Stimulated activated CD8-positive, alpha-beta memory T cell treated with anti-CD3 and anti-CD28 coated beads, Interleukin-4, amount 100 ng/mL, for 48 hours (primary cell): ENCODE measurements at places on chromosomes 5 and 9.

- DNase-seq = no peak
Measured at GRCh38 chr5:37896159-37896558, 56.3 kb upstream of the GDNF start.

DNA sequence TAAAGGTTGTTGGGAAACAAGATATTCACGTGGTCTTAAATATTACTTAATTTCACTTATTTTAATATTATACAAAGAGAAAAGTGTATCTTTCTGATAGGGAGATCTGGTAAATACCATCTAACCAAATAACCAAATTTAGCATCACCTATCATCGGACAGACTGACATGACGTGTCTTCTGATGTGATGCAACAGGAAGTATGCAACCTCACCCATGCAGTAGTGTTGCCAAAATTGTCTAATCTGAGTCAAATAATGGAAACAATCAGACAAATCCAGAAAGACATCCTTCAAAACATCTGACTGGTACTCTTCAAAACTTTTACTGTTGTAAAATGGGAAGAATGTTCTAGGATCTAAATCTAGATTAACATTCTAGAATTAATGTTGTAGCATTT lies 148.0 kb downstream of the FGF1 start:
- DNase-seq = no peak

- no peak for DNase-seq
Measured at GRCh38 chr9:77673941-77674791, 26.0 kb upstream of the GNA14 start.

- DNase-seq = no peak
Measured at GRCh38 chr5:125148706-125149105, 402.3 kb upstream of the ZNF608 start.

DNA sequence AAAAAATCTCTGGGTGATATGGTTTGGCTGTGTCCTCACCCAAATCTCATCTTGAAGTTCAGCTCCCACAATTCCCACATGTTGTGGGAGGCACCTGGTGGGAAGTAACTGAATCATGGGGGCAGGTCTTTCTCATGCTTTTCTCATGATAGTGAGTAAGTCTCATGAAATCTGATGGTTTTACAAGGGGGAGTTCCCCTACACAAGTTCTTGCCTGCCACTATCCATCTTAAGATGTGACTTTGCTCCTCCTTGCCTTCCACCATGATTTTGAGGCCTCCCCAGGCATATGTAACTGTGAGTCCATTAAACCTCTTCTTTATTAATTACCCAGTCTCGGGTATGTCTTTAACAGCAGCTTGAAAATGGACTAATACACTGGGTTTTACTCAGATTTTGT lies 513.9 kb downstream of the TLE4 start:
- no peak for DNase-seq

DNA sequence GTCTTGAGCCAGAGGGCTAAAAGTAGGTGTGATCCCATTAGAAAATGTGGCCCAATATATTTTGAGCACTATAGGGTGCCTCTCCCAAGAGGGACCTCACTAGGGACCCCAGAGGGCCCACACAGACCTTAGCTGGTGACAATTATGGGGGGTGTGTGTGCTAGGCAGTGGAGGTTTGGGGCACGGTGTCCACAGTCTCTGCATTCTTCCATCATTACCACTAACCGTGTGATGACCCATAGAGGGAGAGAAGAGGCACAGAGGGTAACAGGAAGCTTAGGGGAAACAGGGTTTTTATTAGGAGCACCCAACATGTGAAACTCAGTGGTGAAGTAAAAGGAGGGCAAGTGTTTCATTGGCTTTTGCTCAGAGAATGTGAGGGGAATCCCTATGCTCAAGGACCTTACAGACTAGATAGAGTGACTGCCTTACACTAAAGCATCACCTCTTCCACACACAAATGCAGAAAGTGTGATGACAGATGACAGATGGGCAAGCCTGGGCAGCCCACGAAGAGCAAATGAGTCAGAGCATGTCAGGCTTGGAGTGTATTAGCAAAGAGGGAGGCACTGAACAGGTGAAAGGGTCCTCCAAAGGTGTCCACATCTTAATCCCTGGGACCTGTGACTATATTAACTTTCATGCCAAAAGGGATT lies 2.5 kb upstream of the ACTL7A start:
- DNase-seq = no peak

GRCh38 chr5:32526810-32527209 lies 58.5 kb upstream of the SUB1 start:
- no peak for DNase-seq

DNA sequence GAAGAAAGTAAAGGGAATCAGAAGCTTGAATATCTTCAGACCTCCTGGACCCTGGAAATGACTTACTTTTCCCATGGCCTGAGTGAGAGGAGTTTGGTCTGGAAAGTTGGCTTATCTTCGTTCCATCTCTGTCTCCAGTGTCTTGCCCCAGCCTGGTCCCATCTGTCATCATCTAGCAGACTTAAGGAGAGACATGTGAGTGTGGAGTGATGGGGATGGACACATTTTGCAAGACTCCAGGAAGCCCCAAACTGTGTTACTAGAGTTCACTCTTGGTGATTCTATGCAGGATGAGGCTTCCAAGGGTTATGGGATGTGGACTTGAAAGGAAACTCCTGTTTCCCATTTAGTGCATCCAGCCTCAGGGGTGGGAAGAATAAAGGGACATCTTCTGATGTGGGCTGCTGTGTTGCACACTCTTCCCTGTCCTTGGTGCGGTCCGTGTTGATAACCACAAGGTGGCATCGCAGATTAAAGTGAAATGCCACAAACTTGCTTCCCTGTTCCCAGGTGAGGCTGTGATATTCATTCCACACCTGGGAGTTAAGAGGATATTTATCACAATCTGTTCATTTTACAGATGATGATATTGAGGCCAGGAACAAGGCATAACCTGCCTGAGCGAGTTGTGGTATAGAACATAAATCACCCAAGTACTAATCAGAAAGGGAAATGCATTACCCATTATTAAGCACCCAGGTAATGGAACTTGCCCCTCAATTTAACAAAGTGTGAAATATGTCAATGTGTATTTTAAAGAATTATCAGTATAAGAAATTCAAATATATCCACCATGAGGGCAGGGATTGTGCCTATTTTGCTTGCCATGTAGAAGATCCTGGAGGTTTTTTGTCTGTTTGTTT lies 269.9 kb upstream of the PAPPA start:
- DNase-seq = no peak

DNA sequence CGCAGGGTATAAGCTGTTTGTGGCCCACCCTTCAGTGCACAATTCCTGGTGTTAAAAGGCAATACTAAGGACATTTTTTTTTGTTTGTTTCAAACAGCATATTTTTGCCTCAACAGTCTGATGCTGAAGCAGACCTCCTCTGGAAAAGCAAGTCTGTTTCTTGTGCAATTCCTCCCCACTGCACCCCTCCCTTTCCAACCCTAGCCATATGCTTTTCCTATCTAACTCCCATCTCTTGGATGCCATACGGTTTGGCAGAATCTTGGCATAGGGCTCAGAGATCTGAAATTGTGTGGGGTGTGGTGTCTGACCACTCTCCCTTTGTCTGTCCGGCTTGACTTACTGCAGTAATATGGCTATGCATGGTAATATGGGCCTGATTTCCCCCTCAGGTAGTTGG lies 161.6 kb downstream of the TMEM38B start:
- DNase-seq = no peak

- DNase-seq = no peak
Measured at GRCh38 chr9:68931821-68932220, 82.1 kb downstream of the PRKACG start.

- peak; percentile 97 for DNase-seq
Measured at GRCh38 chr5:134758504-134759341, at the start of gene DDX46. Gene DDX46 (plus strand): TSS chr5:134758779. CDS start chr5:134758939, 160 bp downstream.

DNA sequence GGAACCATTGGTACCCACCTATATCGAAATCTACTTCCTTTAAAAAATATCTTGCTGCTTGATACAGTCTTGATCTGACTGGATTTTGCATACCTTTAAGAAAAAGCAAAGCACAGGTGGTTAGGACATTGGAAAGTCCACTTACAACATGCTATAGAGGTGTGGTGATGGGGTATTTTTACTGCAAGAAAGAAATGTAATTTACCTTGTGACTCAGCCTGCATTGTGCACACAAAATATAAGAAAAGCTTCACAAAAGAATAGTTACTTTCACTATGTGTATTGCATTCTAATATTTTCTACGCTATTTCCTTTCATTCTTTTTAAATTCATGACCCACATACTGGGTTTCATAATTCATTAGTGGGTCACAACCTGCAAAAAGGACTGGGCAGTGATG lies 236.2 kb upstream of the RASEF start:
- no peak for DNase-seq

DNA sequence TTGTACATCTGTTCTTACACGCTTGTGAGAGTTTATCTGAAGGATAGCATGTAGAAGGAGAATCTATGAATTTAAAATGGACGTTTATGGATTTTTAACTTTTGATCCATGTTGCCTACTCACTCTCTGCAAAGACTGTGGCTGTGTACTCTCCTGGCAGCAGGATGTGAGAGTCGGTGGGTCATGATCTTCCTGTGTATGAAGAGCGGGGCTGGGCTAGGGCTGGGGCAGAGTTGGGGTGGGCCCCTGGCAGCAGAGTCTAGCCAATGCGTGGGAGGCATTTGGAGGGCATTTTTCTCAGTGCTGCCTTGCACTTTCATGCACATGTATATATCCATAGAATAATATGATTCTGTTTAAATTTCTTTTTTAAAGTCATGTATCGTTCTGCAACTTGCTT lies 24.0 kb upstream of the DAB2IP start:
- no peak for DNase-seq

DNA sequence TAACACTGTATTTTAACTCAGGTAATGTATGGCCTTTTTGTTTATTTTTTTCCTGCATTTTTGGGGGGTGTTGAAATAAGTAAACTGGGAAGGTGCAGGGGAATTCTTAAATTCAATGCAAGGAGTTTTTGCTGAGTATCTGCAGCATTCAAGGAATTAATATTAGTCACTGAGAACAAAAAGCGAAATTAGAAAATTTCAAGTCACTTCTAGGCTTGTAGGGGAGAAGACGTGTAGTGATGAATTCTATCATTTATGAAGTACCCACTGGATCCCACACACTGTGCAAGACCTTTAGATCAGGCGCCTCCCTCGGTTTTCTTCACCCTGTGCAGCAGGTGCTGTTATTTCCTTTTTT lies 1.2 kb downstream of the EHMT1 start:
- no peak for DNase-seq

- DNase-seq = no peak
Measured at GRCh38 chr9:136088481-136088938, 6.6 kb downstream of the NACC2 start.

- DNase-seq = no peak
Measured at GRCh38 chr9:130942679-130943078, 3.6 kb upstream of the FIBCD1 start.

DNA sequence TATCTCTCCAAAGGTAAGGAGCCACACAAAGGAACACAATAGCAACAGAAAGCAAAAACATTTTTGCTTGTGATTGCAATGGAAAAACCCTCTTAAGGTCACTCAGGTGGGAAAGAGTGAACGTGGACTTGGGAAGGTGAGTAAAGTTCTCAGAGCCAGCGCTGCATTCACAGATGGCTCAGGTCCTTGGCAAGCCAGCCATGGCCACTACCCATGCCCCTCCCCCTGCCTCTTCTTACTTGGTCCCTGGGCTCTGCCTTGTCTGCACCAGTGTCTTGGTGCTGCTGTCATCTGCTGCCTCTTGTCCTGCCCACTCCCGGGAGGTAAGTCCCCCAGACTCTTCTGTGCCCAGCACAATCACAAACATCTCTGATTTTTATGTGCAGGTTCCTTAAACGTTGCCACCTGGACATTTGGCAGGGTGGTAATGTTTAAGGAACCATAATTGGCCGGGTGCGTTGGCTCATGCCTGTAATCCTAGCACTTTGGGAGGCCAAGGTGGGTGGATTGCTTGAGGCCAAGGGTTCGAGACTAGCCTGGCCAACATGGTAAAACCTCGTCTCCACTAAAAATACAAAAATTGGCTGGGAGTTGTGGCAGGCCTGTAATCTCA lies 74.6 kb downstream of the FEM1C start:
- no peak for DNase-seq

DNA sequence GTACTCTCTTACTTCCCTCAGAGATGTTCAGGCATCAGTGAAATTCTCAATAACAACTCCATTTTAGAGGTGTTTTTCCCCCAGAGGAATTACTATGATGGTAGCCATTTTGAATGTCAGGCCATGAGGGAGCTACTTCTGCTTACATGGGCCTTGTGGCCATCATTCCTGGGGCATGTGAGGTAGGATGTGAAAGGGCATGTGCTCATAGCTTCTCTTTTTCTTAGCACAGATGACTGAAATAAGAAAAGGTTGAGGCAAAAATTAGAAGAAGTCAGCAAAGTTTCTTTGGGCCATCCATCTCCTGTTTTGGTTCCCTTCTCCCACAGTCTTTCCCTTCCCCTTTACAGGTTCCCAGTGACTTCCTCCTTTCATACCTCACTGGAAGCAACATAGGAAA lies 68.8 kb downstream of the FEM1C start:
- DNase-seq = no peak

DNA sequence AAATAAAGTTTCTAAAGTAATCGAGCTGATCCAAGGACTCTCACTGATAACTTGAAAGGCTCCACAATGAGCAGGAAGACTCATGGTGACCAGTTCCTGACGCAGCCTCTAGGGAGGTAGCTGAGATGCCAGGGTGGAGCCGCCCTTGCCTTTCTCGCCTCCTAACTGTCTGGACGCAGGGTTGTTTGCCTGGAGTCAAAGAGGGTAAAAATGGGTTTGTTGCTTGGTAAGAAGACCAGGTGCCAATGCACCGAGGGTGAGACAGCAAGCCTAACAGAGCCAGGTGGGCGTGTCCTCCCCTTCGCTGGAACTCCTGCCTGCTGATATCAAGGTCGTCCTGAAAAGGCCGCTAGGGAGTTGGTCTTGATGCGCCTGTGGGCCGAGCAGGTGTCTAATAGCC lies 48.6 kb upstream of the FCN1 start:
- no peak for DNase-seq

DNA sequence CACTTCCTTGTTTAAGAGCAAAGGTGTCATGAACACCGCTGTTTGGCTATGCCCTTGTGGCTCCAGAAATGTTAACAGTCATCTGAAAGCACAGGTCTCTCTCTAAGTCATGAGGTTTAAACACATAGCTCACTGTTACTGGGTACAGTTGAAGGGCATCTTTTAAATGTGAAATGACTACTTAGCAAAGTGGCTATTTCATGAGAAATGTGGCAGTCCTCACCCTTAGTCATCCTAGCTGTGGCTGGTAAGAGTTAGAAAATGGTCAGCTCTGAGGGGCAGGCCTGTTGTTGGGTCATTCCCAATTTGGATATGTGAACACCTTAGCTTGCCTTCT lies 24.2 kb upstream of the TMEM171 start:
- no peak for DNase-seq

- DNase-seq = no peak
Measured at GRCh38 chr5:11378461-11378860, 525.8 kb downstream of the CTNND2 start.

GRCh38 chr5:11977904-11978303 lies 73.7 kb upstream of the CTNND2 start:
- DNase-seq = no peak

DNA sequence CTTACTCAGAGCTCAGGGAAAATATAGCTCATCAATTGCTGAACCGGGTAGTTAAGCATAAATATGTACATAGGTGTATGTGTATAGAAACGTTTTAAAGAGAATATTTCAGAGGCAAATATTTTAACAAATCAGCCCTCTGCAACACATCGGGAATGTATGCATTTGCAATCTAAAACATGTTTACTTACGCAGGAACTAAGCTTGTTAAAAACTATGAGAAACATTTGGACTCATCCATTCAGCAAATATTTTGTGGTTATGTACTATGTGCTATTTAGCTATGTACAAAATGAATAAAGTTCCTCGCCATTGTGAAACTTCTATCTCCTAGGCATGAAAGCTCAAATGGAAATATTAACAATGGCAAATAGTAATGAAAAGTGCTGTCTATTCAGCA lies 469.9 kb downstream of the ARHGEF28 start:
- no peak for DNase-seq
